Substantia nigra (tissue), 51 donors: ENCODE measurements at places on chromosomes 2 and 18.

- no peak for DNase-seq
Measured at GRCh38 chr2:98736464-98736889, 5.5 kb upstream of the MGAT4A start.

GRCh38 chr2:233244818-233245217 lies 6.7 kb upstream of the ATG16L1 start:
- no peak for DNase-seq

GRCh38 chr2:127498386-127498785 lies 27.9 kb downstream of the IWS1 start:
- no peak for DNase-seq

DNA sequence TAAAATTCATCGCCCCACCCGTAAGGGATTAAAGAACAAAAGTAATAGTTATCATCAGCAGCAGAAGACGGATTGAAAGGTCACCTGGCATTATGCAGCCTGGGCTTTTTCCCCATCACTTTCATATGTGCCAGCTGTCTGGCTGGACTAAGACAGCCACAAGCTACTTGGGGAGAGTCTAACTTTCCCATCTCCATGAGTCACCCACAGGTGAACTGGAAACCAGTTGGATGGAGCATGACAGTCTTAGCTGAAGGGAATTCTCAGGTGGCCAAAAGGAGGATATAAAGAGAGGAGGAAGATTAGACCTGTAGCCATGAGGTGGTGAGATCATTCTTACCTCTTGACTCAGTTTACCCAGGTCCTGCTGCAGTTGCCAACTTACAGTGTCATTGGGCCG lies 7.0 kb upstream of the FAM178B start:
- DNase-seq, result no peak

GRCh38 chr2:73131807-73132206 lies 19.1 kb upstream of the RAB11FIP5 start:
- DNase-seq, result no peak

- DNase-seq, result no peak
Measured at GRCh38 chr2:112003576-112004252, 51.4 kb upstream of the TMEM87B start.

GRCh38 chr2:102261467-102262135 lies 49.8 kb upstream of the IL1RL1 start:
- DNase-seq, result no peak

DNA sequence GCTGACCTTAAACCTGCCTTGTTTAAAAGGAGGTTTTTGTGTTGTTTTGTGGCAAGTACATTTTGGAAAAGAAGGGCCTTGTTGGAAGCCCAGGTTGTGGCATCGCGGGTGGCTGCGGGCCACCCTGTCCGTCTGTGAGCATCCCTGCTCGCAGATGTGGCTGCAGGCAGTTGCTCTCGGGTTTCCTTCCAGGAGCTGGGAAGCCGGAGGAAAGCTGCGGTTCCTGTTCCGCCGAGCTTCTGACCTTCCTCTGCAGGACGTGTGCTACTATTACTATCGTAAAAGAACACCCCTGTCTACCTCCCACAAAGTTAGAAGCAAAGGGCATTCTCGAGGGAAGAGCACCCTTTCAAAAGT lies 766 bp downstream of the MFF start:
- DNase-seq, result peak; percentile 33

- DNase-seq, result peak; percentile 66
Measured at GRCh38 chr18:59041819-59042815, 97.6 kb upstream of the SEC11C start.

DNA sequence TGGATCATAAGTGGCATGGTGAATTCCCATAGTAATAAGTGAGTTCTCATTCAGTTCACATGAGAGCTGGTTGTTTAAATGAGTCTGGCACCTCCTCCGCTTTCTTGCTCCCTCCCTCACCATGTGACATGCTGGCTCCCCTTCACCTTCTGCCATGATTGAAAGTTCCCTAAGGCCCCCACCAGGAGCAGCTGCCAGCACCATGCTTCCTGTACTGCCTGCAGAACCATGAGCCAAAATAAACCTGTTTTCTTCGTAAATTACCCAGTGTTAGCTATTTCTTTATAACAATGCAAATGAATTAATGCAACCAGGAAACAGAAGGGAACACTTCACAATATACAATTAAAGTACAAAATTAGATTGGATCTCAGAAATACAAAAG lies 257.0 kb downstream of the MREG start:
- no peak for DNase-seq

GRCh38 chr2:223880796-223881195 lies 43.4 kb upstream of the AP1S3 start:
- DNase-seq, result no peak

- no peak for DNase-seq
Measured at GRCh38 chr2:176665086-176665485, 395.8 kb downstream of the MTX2 start.

DNA sequence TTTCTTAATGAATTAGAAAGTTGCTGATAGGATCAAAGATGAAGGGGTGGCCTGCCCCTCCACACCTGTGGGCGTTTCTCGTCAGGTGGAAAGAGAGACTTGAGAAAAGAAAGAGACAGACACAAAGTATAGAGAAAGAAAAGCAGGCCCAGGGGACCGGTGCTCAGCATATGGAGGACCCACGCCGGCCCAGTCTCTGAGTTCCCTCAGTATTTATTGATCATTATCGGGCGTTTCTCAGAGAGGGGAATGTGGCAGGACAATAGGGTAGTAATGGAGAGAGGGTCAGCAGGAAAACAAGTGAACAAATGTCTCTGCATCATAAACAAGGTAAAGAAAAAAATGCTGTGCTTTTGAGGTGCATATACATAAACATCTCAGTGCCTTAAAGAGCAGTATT lies 144.3 kb downstream of the CCDC102B start:
- no peak for DNase-seq

- no peak for DNase-seq
Measured at GRCh38 chr2:21018290-21018689, 25.6 kb downstream of the APOB start.

- no peak for DNase-seq
Measured at GRCh38 chr2:85468096-85468703, 49.7 kb downstream of the SH2D6 start.

DNA sequence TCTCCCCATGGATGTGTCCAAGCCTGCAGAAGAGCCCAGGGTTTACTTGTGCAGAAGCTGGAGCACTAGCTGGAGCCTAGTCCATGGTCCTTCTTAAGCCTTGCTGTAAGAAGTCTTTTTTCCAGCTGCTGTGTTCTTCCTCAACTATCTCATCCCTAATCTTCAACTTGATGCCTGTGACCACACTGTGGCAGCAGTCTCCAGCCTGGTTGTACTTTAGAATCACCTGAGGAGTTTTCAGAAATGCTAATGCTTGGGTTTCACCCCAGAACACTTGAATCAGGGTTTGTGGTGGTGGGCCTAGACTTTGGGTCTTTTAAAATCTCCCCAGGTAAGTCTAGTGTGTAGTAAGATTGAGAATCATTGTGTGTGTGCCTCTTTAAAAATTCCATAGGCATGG lies 173.6 kb downstream of the ADCYAP1 start:
- no peak for DNase-seq

DNA sequence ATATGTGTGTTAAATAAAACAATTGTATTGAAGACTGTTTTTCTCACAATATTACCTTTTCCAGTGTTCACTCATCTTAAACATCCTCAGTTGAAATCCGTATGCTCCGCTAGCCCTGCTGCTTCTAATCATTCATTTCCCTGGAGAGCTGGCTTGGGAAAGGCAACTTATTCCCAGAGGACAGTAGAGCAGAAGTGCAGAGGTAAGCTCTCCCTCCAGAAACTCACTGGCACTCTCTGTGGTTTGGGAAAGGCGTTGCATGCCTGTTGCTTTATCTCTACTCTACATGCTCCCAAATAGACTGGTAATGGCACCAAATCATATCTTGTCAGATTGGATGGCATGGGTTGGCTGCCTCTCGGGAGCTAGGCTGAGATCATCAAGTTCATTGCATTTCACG lies 117.1 kb upstream of the BOD1L2 start:
- no peak for DNase-seq

- DNase-seq, result no peak
Measured at GRCh38 chr2:109497911-109498870, 115.6 kb downstream of the SEPTIN10 start.

- DNase-seq, result no peak
Measured at GRCh38 chr2:233799087-233799665, 21.0 kb downstream of the MROH2A start.

DNA sequence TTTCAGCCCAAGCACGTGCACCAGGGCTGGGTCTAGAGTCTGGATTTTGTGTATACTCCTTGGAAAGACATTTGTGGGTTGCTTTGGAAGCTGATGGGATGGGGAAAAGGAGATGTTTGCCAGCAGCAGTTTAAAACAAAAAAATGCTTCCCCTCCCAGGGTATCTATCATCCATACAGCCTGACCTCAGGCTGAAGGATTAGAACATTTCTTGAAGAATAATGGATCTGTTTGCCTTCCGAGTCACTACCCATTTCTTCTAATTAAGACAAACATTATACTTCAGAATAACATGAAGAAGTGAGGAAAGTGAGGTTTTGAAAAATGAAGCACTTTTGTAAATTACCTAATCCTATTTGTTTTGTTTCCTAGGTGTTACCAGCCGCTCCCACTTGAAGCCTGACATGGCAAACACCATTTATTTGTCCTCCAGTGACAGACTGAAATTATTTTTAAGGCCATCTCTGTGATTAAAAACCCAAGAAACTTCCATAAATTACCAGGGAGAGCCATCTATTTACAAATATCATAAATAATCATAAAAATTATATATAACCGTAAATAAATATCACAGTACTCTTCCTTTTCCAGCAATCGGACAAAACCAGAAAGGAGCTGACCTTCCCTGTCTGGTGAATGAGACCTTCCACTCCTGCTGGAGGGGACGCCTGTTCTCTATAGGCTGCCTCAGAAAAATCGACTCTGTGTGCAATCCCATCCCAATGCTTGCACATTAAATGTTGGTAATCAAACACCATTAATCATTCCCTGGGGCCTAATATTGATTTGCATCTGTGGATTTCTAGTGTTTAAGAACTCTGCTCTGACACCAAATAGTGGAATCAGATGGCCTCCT lies 106.8 kb downstream of the C1D start:
- no peak for DNase-seq

DNA sequence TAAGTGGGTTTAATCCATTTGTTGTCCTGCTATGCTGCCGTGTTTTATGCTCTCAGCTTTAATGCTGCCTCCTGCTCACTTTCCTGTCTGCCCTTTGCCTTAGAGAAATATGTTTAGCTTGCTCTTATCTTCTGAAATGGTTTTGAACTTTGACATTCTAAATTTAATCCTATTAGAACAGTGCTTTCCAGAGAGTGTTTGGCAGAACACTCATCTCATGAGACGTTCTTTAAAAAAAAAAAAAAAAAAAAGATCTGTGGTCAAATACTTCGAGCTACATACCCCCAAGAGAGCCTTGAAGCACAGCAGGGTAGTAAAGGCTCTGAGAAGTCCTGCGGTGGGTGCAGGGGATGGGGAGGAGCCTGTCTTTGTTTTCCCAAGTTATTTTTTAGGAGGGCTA lies 161.3 kb downstream of the SPP2 start:
- no peak for DNase-seq

GRCh38 chr2:186772579-186772978 lies 76.4 kb downstream of the ZSWIM2 start:
- DNase-seq, result no peak

DNA sequence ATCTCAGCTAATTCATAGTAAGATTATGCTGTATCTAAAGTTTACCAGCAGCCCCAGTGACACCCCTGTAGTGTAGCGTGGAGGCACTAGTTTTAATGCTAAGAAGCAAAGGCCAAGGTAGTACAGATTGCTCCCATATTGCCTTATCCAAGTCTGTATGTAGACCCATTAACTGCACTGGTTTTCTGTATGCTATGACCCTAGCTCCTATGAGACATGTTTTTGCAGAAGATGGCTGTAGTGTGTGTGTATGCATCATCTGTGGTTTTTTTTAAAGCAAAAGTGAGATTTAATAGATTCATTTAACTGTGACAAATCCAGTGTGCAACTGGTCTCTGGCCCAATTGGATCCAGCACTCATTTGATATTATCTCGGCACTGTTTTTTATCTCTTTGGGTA lies 86.5 kb downstream of the HAUS1 start:
- no peak for DNase-seq

- no peak for DNase-seq
Measured at GRCh38 chr2:208570851-208571763, 164.5 kb downstream of the PTH2R start.

GRCh38 chr2:76270096-76270710 lies 559.5 kb upstream of the GCFC2 start:
- DNase-seq, result no peak

- DNase-seq, result no peak
Measured at GRCh38 chr18:51623653-51624052, 426.2 kb upstream of the MEX3C start.

DNA sequence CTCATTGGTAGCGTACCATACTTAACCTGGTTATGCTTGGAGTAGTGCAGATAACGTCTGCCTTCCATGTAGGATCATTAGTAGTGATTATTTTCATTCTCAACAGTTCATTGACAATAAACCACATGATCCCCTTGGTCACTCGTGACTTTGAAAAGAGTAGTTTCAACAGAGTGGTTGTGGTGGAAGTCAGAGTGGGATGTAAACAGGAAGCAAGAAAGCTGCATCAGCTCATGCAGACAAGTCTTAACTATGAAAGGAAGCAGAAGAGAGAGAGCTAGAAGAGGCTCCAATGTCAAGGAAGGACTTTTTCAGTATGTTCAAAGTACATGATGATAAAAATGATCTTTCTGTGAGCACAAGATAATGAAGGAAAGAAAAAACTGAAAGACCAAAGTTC lies 287.4 kb downstream of the MBD2 start:
- no peak for DNase-seq

DNA sequence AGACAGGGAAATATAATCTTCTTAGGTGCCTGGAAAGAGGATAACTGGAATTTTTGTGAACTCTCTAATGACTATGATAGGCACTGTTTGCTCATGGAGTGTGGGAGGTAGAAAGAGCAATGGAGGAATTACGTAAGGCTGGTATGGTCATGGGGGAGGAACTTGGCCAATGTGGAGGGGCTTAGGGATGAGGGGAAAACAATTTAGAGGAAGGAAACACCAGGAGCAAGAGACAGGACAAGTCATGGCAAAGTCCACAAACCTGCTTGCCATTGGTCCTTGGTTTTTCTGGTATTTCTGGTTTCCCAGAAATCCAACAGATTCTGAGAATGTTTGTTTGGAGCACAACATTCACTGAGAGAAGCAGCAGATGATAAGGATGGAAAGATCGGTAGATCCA lies 274.2 kb downstream of the DYSF start:
- no peak for DNase-seq

- peak; percentile 19 for DNase-seq
Measured at GRCh38 chr2:61538920-61539520, 864 bp upstream of the XPO1 start.

DNA sequence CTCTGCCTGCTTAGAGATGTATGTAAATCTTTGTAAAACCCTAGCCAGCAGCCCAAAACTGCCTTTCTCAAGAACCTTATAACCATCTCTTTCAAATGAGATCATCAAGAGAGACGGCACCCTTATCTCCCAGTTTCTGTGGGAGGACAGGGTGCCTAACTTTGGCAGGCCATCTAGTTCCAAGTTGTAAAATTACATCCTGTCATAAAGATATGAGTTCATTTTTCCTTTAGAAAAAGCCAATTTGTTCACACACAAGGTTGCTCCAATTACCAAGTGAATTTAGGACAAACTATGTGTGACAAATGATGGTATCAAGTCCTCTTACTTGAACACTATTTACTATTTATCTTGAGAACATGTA lies 65.3 kb downstream of the MEMO1 start:
- no peak for DNase-seq

- no peak for DNase-seq
Measured at GRCh38 chr2:229226382-229226781, 44.7 kb downstream of the PID1 start.
